ENCODE measurements at places on chromosomes 13 and 19.

- no peak for DNase-seq
These were observed 7.8 kb downstream of the NCLN start for GRCh38 chr19:3193256-3194105.

GRCh38 chr13:79869326-79869725, 388.4 kb downstream of the NDFIP2 start:
- DNase-seq, result no peak

DNA sequence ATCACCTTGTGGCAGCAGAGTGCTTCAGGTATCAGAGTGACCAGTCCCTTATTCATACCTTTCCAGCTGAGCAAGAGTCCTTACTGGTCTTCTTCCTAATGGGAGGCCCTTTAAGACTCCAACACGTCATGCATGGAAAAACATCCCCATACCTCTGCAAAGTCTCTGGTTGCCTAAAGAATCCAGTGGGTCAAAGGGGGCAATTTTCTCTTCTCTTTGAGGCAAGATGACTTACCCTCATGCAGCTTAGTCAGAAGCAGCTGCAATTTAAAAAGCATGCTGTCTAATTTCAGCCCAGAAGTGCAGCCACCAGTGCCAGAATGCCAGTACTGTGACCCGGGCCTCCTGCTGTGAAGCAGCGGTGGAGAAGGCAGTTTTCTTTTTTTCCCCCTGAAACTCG, 18.7 kb downstream of the PPP5C start:
- no peak for DNase-seq

DNA sequence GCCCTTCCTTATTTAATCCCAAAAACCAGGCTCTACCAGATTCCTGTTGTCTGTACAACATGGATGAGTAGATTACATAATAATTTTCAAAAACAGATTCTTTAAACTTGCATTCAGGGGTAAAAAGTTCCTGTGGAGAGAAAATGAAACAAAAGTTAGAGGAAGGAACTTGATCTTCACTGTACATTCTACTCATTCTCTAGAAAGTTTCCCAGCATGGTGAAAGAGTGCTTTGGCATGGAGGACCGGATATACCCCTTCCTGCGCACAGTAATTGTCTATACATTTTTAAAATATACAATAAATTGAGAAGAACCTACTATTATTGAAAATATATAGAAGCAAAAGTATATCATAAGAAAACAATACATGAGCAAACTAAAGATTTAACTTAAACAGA, 274.2 kb downstream of the ITGBL1 start:
- no peak for DNase-seq

DNA sequence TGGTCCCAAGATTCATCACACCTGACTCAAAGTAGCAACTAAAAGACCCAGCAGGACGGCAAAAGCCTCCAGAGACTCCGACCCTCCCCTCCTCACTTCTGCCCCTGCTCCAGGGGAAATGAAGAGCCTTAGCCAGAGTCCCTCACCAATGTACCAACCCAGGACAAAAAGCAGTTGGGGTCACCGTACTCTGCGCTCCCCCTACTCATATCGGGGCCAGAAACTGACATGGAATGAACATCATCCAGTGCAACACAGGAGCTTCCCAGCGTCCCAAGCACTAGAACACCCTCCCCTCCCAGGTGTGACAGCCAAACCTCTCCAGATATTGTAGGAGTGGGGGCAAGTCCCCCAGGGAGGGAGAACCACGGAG, 1.7 kb downstream of the EEF2 start:
- no peak for DNase-seq

DNA sequence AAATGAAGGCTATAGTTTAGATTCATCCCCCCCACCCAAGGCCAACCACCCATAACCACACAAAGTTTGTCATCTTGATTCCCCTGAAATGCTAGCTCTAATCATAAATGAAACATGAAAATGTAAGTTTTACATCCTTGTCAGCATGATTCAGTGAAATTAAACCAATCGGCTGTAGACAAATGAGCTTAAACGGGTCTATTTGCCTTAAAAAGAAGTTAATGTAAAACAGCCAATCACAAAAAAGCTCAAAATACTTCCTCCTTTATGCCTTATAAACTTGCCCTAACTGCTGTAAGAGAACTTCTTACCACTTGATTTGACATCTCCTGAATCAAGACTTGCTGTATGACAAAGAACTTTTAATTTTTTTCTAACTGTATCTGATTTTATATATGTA, 34.5 kb upstream of the MRI1 start:
- no peak for DNase-seq

GRCh38 chr19:30865511-30865910, 483.7 kb downstream of the TSHZ3 start:
- no peak for DNase-seq

DNA sequence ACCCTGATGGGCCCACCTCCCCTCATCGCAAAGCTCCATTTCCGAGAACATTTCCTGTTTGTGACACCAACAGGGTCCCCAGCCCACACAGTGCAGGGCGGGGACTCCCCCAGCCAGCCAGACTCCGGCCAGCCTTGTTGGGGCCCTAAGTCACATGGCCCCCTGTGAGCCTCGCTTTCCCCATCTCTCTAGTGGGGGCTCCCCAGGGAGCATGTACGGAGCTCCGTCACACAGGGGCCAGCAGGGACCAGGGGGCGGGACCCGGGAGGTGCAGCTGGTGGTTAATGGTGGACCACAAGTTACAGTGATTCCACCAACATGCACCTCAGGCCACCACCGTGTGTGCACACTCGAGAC, 1.7 kb downstream of the TBXA2R start:
- no peak for DNase-seq

- DNase-seq, result no peak
These were observed 250 bp downstream of the SPRY2 start for GRCh38 chr13:80340651-80341100.

DNA sequence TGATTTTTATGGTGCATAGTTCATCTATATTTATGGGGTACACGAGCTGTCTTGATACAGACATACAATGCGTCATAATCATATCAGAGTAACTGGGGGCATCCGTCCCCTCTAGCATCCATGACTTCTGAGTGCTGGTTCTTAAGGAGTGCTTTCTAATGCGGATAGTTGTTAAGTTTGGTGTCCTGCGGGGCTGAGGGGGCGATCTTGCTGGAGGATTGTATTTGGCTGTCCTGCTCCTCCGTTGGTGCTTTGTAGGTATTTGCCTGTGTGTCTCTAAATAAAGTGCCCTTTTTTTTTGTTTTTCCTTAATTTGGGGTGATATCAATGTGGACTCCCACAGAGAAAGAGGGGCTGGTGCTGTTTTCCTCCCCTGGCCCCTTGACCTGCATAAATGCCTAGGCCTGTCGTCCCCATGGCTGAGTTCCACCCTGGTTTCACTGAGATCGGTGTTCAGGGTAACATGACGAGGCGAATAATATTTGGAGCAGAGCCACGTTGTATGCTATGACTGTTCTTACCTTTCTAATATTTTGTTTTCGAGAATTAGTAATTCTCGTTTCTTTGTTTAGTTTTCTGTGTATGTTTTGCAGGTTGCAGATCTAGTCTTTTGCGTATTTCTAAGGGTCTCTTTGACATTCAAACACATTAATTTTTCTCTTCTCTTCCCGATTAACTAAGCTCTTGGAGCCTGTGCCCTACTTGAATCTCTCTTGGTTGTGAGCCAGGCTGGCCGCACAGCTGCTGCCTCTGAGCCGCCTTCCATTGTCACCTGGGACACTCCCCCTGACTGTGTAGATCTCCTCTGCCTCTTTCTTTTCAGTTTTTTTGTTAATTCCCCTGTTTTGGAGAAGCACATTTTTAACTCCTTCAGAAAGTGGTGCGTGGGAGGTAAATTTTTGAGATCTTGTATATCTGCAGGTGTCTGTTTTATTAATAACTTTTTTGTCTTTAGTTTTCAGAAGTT, 100.3 kb downstream of the ARHGEF7 start:
- DNase-seq, result no peak

DNA sequence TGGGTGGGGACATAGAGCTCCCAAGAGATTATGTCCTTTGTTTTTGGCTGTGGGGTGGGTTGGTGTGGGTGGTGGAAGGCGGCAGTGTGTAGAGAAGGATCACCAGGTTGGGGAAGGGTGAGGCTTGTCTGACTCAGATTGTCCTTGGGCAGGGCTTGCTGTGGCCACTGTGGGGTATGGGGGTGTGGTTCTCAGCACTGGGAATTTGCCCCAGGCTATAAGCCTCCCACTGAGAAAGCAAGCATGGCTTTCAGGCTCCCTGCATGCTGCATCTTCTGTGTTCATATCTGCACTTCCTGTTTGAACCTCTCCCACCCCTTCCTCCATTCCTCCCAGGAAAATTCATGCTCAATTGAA, 34.9 kb downstream of the DNAJC15 start:
- DNase-seq, result no peak

DNA sequence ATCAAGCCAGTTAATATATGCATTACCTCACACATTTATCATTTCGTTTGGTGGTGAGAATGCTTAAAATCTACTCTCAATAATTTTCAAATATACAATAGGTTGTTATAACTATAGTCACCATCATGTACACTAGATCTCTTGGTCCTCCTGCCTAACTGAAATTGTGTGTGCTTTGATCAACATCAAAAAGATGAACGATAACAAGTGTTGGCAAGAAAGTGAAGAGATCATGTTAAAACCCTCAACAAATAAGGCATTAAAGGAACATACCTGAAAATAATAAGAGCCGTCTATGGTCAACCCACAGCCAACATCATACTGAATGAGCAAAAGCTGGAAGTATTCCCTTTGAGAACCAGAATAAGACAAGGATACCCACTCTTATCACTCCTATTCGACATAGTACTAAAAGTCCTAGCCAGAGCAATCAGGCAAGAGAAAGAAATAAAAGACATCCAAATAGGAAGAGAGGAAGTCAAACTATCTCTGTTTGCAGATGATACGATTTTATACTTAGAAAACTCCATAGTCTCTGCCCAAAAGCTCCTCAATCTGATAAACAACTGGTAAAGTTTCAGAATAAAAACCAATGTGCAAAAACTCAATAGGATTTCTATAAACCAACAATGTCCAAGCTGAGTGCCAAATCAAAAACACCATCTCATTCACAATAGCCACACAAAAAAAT, 27.9 kb upstream of the OR10H1 start:
- peak; percentile 35 for DNase-seq

DNA sequence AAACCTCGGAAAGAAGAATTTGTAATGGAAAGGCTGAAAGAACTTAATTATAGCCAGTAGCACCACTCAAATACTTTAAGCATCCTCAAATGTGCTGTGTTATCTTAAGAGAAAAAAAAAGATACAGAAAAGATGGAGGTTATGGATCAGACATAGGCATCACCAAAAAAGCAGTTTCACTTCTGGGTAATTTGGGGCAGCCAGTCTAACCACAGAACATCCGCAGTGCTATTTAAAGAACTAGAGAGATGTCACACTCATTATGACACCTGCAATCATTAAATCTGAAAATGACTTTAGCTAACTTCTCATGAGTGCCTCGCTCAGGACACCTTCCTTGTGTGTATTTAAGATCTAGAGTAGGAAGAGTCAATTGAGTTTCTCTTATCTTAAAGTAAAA, 211.8 kb downstream of the RBM26 start:
- peak; percentile 71 for DNase-seq

DNA sequence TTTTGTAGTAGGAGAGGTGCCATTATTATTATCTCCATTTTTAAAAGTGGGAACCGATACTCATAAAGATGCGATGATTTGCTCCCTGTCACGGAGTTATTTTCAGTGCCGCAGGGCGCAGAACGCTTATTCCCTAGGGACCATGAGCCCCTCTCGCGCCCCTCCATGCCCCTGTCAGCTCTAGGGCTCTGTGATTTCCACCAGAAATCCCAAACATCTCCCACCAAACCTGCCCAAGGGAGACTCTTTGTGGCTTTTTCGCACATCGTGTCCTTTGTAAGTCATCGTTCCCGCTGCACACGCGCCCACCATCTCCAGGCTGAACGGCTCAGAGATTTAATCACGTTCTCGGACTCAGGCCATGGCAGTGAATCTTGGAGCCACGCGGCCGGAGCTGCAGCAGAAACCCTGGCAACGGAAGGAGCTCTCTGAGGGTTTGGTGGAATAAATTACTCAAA, 105.1 kb downstream of the DNAJC15 start:
- DNase-seq, result no peak

Measured in CD4-positive, alpha-beta memory T cell (primary cell).